Germinal center (tissue), 1 donor: ENCODE measurements at places on chromosomes 12 and 14.
A peak's percentile ranks its signal among the peaks of the same experiment; 100 is the strongest.

DNA sequence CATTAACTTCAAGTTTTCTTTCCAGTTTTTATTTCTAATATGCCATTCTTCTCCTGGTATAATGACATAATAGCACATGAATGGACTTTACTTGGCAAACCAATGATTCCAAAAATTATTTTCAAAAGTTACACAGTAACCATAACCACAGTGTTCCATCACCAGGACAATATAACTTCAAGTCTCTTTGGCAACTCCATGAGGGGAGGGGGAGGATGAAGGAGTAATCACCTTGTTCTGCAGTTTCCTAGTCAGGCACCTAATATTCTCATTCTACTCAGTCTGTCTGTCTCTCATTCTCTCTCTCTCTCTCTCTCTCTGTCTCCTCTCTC is 66.6 kb downstream of the BTG1 start:
- no peak for DNase-seq

DNA sequence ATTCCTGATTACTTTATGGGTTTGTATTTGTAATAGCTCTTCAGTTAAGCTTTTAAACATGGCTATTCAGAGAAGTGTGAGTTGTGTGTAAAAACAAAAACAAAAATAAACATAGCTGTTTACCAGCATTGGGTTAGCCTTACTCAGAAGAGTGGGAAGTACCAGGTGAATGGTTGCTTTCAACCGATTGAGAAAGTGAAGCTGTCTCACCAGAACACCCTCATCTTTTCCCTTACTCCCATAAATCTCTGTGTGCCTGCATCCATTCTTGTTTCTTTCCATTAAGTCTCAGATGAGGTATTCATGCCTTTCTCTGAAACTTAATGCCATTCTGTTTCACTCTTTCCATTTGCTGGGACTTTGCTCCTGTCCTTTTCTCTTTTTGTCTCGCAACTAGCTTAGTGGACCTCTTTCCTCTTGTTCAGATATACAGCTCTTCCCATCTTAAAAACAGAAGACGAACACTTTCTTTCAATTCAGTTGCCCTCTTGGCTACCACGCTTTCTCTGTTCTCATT is 10.7 kb downstream of the BORCS5 start:
- no peak for DNase-seq

DNA sequence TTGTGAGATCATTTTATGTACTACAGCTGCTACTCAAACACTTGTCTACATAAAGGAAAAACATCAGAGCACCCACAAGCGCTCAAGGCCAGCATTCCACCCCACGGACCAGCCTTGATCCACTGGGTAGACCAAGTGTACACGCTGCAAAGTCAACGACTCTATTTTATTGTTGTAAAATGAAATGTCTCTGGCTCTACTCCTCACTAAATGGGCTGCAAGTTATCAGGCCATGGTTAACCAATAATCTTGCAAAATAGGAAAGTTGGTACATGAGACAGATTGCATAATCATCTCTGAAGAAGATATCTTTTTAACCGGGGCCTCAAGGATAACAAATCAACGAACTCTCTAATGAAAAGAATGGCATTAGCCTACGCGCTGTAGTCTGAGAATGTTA is 69.9 kb upstream of the FOXN3 start:
- no peak for DNase-seq

GRCh38 chr12:43863770-43864366 is 28.0 kb downstream of the TMEM117 start:
- no peak for DNase-seq

DNA sequence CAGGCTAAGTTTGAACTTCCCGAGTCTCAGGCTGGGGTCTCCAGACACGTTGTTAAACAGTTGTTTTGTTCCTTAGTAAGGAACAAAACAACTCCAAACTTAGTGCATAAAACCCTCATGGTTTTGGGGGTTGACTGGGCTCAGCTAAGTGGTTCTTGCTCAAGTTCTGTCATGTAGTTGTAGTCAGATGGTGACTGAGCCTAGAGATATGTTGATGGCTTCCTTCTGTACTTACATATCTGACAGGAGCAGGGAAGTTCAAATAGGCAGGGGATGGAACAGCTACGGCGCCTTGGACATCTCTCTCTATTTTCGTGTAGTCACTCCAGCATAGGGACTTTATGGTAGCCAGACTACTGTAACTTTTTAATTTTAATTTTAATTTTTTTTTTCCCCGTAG is 45.7 kb downstream of the SPATS2 start:
- no peak for DNase-seq

- no peak for DNase-seq
Observed at GRCh38 chr12:38502415-38502814, 185.8 kb downstream of the ALG10B start.

- no peak for DNase-seq
Observed at GRCh38 chr12:31041033-31041564, 32.6 kb upstream of the DDX11 start.

- no peak for DNase-seq
Observed at GRCh38 chr12:131117438-131118245, 163.9 kb downstream of the ADGRD1 start.

DNA sequence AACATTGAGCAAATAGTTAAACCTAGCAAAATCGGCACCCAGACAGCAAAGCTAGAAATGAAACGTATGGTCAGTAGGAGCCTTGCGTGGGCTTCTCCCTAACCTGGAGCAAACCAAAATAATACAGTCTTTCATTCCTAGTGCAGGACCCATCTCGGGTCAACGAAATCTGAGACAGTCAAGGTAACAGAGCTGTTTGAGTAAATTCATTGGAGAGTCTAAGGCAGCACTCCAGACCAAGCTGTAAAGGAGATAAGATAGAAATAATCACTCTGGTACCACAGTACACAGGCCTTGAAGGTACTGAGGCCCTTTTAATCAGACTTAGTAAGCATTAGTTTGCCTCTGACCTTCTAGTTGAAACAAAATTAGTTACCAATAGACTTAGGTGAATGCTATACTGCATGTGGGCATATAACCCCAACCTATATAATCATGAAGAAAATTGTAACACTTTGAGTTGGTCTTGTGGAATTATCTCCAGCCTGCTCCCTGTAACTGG is 54.4 kb upstream of the BICD1 start:
- no peak for DNase-seq

DNA sequence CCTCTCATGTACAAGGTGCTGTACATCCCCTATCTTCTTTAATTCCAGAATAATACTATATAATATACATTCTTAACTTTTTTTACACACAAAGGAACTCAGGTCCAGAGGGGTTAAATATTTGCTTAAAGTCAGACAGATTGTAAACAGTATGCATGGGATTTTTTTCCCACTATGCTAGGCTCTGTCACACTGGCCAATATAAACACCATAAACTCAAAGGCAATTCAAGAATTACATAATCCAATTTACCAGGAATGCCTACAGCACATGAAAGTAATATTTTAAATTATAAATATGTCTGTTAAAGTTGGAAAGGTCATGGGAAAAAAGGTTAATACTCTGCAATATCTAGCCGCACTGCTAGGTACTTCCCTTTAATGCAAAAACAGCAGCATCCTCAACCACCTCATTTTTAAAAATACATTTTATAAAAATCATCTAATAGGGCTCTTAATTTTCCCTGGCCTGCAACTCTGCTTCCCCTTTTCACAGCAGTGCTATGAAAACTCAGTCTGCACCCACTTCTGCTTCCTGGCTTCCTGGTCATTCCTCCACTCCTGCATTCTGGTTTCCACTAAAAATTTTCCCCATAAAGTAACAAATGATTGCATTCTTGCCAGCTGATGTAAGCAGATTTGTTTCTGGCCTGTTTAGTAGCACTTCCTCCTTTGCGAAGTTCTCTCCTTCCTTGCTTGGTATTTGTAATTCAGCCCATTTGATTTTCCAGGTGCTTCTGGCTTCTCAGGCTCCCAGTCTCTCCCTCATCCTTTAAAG is 128.1 kb downstream of the ITPR2 start:
- no peak for DNase-seq

GRCh38 chr14:74275241-74275841 is 27.4 kb downstream of the ABCD4 start:
- no peak for DNase-seq

DNA sequence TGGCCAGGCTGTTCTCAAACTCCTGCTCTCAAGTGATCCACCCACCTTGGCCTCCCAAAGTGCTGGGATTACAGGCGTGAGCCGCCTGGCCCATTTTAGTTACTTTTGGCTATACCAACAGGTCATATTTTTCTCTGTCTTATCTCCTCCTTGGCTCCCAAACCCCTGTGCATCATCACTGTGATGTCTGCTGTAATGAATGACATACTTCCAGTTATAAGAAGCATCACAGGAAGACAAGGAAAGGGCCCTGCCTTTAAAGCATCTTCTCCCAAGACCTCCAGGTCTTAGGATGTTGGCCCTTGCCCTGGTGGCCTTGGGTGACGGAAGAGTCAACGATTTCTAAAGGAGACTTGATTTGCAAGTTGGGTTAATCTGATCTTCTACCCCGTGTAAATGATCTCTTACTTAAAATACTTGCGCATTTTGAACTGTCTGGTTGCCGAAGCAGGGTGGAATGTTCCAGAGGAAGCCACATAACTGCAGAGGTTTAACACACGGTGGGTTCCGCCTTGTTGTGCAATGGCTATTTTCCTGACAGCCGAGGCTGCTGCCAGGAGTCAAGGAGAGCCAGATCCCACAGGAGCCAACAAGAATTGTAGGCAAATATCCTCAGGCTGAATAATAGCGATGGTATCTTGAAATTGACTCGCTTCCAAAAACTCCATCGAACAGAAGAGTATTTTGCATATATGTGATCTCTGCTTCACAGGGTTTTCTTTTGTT is 55.7 kb upstream of the PLXNC1 start:
- no peak for DNase-seq

DNA sequence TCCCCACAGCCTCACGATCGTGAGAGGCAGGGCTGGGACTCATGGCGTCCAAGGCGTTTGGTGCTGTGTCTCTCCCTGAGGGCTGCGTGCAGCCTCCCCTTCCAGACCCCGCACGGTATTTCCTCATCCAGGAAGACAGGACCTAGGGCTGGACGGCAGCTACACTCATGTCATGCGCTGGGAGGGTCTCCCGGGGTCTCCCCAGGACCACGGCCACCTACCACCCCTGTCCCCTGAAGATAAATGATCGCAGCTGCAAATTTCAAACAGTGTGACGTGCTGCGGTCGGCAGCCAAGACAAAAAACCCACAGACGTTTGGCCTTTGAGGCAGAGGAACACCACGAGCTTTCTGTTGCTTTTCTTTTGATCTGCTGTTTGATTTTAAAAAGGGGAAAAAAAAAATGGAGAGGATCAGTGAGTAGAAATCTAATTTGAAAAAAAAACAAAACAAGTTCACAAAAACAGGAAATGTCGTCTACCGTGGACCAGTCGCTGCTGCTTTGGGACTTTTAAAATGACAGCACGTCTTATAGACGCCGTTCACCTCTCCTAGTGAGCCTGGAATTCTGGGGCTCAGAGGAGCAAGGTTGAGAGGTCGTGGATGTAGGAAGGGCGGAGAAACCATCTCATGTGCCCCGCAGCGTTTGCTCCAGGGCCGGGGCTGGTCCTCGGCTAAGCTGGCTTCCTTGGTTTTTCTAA is 237.6 kb downstream of the SLC41A2 start:
- DNase-seq, result peak; percentile 17

DNA sequence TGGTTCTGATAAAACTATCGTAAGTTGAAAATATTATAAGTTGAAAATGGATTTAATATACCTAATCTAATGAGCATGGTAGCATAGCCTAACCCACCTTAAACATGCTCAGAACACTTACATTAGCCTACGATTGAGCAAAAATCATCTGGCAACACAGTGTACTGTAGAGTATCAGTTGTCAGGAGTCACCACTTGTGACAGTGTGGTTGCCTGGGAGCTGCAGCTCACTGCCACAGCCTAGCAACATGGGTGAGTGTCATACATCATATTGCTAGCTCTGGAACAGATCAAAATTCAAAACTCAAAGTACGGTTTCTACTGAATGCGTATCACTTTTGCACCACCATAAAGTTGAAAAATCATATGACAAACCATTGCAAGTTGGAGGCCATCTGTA is 203.5 kb downstream of the ATXN7L3B start:
- no peak for DNase-seq
